CD8-positive, alpha-beta memory T cell (primary cell): ENCODE measurements at places on chromosomes 13 and 19. TPM values are rescaled to one million over a fixed set of nuclear protein-coding genes. Genes with fewer than 3 reads are reported as not detected.

The SLAIN1 gene
- 29.6 TPM for total RNA-seq

The PRX gene
- 1.4 TPM for total RNA-seq

The NPAS1 gene
- total RNA-seq: 0.24 TPM

The SH2D3A gene
- 21.3 TPM for total RNA-seq

The MEF2B gene
- 2.0 TPM for total RNA-seq

The ZNF761 gene
- total RNA-seq: 8.9 TPM

The ZNF253 gene
- total RNA-seq: 16.1 TPM

- H3K4me1 ChIP-seq: no peaks in the 10 kb centered on the region
- H3K36me3 ChIP-seq: no peaks in the 10 kb centered on the region
- no peak overlapping the region for H3K4me3 ChIP-seq
- no peaks in the 10 kb centered on the region for H3K27me3 ChIP-seq
Measured at GRCh38 chr13:54742984-54743383, 1714.4 kb downstream of the OLFM4 start.

GRCh38 chr19:57037556-57037955, 82.2 kb upstream of the USP29 start:
- H3K36me3 ChIP-seq: no peaks in the 10 kb centered on the region
- no peak for DNase-seq
- no peak overlapping the region for H3K4me3 ChIP-seq
- no peaks in the 10 kb centered on the region for H3K27me3 ChIP-seq
- H3K4me1 ChIP-seq: no peaks in the 10 kb centered on the region

GRCh38 chr13:24716011-24716410, 35.8 kb downstream of the ATP12A start:
- DNase-seq: no peak
- no peak overlapping the region for H3K27ac ChIP-seq
- H3K4me3 ChIP-seq: no peak overlapping the region
- H3K27me3 ChIP-seq: no peaks in the 10 kb centered on the region
- no peaks in the 10 kb centered on the region for H3K36me3 ChIP-seq
- no peaks in the 10 kb centered on the region for H3K4me1 ChIP-seq

DNA sequence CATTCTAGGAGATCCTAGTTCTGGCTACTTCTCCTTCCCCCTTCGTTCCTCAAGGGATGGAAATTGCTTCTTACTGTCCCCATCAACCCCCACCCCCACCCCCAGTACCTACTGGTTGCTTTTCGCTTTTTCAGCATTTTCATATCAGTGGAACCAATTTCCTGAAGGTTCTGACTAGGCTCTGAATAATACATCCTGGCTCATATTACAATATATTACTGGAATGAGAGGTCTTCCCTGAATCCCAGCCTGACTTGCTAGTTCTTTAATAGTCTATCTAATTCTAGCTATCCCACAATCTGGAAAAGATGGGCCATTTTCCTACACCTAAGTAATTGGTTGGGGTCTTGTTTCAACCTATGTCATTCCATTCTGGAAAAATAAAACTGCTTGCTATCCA, 207.4 kb downstream of the COG6 start:
- no peak for DNase-seq
- no peaks in the 10 kb centered on the region for H3K36me3 ChIP-seq
- H3K27ac ChIP-seq: no peak overlapping the region
- no peak overlapping the region for H3K4me3 ChIP-seq

- H3K4me1 ChIP-seq: no peaks in the 10 kb centered on the region
- no peak overlapping the region for H3K27ac ChIP-seq
- DNase-seq: no peak
Measured at GRCh38 chr13:76048675-76049375, 412.7 kb downstream of the LMO7 start.

GRCh38 chr19:23321953-23322549, 71.9 kb upstream of the ZNF724 start:
- no peaks in the 10 kb centered on the region for H3K4me1 ChIP-seq
- no peak for DNase-seq
- H3K27ac ChIP-seq: no peak overlapping the region
- H3K27me3 ChIP-seq: no peaks in the 10 kb centered on the region

- H3K27me3 ChIP-seq: no peaks in the 10 kb centered on the region
- H3K36me3 ChIP-seq: no peaks in the 10 kb centered on the region
- H3K4me3 ChIP-seq: no peak overlapping the region
Measured at GRCh38 chr13:94090773-94091480, 388.6 kb downstream of the DCT start.

DNA sequence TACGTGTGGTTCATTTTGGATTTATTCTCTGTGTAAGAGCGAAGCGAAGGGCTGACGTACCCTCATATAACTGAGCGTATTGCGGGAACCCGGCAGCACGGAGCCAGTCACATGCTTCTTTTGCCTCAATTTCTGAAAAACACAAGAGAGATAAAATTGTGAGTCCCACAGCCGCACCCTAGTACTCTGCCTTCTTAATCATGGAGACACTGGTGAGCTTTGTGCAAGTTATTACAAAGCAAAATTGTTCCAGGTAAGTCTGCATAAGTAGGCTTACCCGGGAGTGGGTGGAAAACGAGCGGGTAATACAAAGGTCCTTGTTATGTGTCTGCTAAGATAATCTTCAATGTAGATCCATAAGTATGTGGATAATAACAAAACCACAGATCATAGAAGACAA, 118.1 kb downstream of the STARD13 start:
- H3K36me3 ChIP-seq: no peaks in the 10 kb centered on the region
- H3K4me1 ChIP-seq: no peaks in the 10 kb centered on the region
- H3K27me3 ChIP-seq: no peaks in the 10 kb centered on the region
- no peak overlapping the region for H3K27ac ChIP-seq

DNA sequence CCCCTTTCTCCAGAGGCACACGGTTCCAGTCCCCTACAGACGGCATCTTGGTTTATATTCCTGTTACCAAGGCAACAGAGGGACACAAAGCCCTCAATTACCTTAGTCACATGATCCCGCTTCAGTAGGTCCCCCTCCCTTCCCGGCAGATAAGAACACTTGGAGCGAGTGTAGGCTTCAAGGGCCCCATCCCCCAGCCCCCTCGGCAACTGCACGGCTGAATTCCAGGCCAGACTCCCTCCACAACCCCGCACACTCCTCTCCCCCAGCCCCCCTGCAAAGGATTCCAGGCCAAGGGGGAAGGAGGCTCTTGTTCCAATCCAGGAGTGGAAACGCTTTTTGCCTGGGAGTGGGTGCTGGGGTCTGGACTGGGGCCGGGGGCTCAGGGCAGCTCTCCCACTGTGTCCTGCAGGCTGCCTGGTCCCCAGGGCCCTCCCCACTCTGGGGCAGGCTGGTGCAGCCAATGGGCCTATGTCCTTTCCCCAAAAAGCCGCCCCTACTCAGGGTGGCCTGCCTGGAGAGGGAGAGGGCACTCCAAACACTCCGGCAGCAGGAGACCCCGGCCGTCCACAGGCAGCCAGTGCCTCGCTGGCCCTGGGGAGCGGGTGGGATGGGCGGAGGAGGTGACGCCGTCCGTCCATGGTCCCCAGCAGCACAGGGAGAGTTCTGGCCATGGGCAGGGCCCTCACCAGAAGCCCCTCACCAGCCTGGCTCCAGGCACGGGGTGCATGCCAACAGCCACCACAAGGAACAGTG, 62.6 kb downstream of the MLLT1 start:
- DNase-seq: no peak
- H3K4me1 ChIP-seq: no peaks in the 10 kb centered on the region
- no peaks in the 10 kb centered on the region for H3K27me3 ChIP-seq
- no peaks in the 10 kb centered on the region for H3K36me3 ChIP-seq

- no peaks in the 10 kb centered on the region for H3K36me3 ChIP-seq
- H3K27me3 ChIP-seq: no peaks in the 10 kb centered on the region
- peaks cover 55% of the 10 kb centered on the region for H3K4me1 ChIP-seq
- no peak overlapping the region for H3K4me3 ChIP-seq
Measured at GRCh38 chr13:40629678-40630384, 36.6 kb downstream of the FOXO1 start.

DNA sequence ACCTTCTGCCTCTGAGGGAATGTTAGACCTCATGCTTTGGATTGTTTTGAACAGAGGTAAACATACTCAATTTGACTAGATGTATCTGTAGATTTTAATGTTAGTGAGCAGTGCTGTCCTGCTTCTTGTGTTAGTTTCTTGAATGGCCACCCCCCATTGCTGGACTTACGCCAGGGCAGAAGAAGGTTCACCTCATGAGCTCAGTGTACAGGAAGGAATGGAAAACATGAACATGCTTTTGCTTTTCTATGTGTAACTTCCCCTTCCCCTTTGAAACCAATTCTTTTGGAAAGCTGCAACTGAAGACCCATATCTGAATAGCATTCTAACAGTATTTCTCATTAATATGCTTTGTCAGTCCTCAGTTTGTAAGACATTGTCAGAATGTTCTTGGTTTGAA, 32.3 kb downstream of the WASF3 start:
- H3K27me3 ChIP-seq: no peaks in the 10 kb centered on the region
- H3K36me3 ChIP-seq: no peaks in the 10 kb centered on the region
- no peaks in the 10 kb centered on the region for H3K4me1 ChIP-seq
- no peak for DNase-seq
- no peak overlapping the region for H3K27ac ChIP-seq

- peaks cover 29% of the 10 kb centered on the region for H3K36me3 ChIP-seq
- DNase-seq: peak; percentile 100
- H3K4me1 ChIP-seq: peaks cover 49% of the 10 kb centered on the region
- no peaks in the 10 kb centered on the region for H3K27me3 ChIP-seq
Measured at GRCh38 chr19:2041683-2042484, 9.2 kb downstream of the MKNK2 start.

GRCh38 chr19:51122112-51122981, 2.4 kb upstream of the SIGLEC9 start:
- H3K4me1 ChIP-seq: peaks cover 74% of the 10 kb centered on the region
- H3K27me3 ChIP-seq: no peaks in the 10 kb centered on the region
- H3K4me3 ChIP-seq: peak overlapping the region; percentile 59
- no peaks in the 10 kb centered on the region for H3K36me3 ChIP-seq
